GM12878 (cell line): ENCODE measurements at places on chromosomes 7 and 10.

DNA sequence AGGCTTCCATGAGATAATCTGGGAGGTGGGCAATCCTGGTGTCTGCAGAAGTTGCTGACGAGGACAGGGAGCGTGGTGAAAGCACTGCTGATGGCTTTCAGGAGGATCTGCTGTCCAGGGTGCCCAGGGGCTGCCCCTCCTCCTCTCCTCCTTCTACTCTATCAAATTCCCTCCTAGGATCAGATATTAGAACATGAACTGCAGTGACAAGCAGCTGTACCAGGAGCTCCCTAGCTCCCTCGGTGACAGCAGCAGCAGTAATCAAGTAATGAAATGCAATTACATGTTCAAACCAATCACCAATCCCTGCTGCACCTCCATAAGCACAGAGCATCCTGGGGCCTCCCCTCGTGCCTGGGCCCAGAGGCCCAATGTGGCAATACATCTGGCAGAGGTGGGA lies 46.9 kb downstream of the GRID1 start:
- DNase-seq, result no peak

- peak; percentile 55 for DNase-seq
Observed at GRCh38 chr7:20290505-20291111, 40.1 kb upstream of the ITGB8 start.

- no peak for DNase-seq
Observed at GRCh38 chr7:34530259-34530658, 127.8 kb upstream of the NPSR1 start.

- no peak for DNase-seq
Observed at GRCh38 chr10:129893104-129894089, 70.7 kb downstream of the EBF3 start.

DNA sequence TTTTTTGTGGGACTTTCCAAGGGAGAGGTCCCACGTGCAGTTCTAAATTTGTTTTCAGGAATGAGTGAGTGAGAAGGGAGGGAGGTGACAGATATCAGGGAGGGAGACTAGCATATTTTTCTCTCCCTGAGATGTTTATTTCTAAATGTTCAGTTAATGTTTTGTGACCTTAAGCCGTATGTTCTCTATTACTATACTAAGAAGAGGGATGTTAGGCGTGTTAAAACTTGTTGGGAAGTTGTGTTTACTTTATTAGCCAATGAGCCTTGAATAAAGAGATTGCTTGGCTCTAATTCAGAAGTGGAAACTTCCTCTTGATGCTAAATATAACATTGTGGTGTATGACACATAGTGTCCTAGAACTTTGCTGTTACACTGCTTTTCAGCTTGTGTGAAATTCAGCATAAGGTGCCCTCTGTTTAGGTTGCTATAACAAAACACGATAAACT lies 37.3 kb downstream of the DNAH11 start:
- DNase-seq, result peak; percentile 23

GRCh38 chr10:104325436-104326435 lies 12.5 kb downstream of the ITPRIP start:
- DNase-seq, result no peak

GRCh38 chr10:116014871-116015582 lies 258.0 kb downstream of the GFRA1 start:
- no peak for DNase-seq

DNA sequence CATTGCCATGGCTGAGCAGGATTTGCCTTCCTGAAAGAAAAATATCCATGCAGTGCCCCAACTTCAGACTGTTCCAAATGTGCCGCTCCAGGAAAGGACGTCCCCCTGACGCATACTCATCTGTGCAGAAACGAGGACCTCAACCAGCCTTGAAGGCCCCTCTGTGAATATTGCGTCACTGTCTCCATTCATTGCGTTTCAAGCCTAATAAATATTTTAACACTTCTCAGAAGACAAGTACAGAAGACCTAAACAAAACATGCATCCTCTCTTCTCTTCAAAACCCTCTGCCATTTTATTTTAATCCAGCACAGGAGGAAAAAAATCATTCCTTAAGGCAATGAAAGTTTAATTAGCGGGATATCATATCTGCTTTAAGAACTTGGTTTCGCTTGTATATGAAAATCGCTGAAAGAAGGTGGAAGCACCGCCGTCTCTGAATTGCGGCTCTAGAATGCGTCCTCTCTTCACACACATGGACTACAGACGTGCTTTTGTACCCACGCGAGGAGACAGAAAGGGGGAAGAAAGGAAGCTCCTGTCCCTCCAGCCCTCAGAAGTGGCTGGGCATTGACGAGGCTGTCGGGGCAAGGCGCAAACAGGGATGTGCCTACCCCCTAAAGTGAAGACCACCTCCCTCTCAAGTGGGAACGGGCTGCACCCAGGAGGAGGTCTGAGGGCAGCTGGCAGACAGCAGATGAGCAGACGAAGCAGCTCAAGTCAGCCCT lies 36.8 kb downstream of the RGS10 start:
- no peak for DNase-seq

DNA sequence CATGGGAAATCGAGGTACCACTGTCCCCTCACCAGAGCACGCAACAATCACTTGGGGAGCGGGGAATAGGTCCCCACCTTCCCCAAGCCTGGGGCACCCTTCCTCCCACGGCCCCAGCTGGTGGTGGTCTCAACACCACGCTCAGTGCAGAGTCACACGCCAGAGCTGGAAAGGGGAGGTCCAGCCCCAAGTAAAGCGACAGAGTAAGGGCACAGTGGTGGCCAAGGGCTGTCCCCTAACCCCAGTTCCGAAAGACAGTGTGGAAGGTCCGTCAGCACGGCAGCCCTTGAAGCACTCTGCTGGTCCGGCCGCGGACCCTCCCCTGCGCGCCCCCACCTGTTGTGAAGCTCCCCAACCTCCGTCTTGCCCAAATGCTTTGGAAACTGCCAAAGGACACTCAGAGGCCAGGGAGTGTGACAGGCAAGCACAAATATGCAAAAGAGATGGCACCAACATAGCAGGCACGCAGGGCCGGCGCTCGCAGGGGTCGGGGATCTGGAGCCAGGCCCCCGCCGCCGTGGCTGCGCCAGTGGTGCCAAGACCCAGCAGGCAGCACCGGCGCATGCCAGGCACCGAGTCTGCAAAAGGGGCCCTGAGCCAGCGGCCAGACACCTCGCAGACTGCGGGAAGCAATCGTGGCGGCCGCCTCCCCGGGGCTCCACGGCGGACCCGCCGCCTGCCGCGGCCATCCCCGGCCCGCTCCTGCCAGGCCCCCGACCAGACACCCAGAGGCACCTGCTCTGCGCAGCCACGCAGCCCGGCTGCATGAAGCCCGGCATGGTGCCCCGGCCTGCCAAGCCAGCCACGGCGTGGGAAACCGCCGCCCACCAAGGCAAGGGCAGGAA lies 51.6 kb upstream of the SRRM3 start:
- no peak for DNase-seq

DNA sequence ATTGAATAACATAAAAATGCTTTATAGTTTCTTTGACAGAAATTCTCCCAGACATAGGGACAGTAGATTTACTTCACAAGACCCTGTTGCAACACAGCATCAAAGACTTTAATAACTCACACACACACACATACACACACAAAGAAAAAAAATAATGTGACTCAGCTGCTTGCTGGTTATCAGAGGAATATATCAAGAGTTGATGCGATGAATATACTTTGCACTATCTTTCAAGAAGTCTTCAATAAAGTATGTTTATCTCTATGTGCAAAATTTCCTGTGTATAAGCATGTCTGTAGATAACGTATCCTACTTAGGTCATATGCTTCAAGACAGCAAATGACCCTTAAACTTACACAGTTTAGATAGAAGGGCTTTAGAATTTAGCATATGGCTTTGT lies 243.1 kb downstream of the ARL4A start:
- DNase-seq, result no peak

DNA sequence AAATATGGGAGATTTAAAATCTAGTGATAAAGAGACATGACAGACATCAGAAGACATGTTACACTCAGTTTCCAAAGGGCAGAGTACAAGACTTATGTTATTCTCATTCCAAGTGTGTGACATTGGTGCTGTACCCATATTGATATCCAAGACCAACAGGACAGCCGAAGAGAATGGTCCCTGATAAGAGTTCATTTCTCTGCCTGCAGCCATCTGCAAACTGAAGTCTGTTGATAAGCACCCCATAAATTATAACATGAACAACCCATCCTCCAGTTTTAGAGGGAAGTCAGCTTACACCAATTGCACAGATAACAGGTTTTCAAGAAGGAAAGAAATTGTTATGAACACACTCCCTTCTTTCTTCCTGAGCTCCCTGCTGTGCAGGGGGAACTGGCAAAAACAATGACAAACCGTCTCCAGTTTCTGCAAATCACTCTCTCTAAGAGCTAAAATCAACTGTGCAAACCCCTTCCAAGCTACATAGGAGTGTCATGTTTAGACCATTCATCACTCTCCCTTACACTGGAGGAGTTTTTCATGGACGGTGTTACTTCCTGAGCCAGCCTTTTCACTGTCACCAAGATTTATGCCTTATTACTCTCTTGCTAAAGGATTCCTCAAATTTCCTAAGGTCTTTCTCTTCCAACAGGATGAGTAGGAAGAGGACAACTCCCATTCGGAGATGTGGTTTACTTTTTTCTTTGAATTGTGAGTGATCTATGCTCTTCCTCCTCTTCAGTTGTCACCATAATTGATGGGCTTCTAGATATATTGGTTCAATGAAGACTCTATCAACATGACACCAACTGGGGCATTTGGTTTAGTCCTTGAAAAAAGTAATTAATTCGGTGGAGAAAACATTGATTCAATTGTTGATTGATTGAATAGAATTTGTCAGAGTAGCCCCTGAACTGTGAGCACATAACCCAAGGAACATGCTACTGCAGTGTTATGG lies 80.3 kb upstream of the FAM171A1 start:
- no peak for DNase-seq

DNA sequence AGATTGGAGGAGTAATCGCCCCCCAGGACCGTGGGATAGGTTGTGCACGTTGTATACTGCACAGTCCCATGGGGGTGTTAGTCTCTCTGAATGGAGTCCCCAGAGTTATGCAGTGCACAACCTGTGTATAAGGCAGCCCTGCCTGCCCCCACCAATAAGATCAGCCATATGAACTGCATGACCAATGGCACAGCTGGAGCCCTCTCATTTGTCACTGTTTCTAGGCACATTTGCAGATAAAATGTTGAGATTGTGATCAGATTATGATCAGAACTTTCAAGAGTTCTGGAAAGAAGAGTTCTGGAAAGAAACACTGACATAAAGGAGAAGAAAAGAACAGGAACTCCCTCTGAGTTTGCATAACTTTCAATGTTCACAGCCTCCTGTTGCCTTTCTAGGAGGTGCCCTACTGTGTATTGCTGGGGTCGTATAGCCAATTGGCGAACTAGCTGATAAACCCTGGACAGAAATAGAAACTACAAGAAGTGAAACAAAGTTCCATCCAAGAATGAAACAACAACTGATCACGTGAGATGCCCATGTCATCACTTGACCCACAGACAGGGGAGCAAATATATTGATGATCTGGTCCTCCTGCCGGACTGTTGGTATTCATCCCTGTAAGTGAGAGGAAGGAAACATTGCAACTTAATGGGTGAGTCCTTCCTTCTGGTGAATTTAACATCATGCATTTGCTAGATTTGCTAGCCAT lies 49.6 kb upstream of the TOMM7 start:
- DNase-seq, result peak; percentile 69

DNA sequence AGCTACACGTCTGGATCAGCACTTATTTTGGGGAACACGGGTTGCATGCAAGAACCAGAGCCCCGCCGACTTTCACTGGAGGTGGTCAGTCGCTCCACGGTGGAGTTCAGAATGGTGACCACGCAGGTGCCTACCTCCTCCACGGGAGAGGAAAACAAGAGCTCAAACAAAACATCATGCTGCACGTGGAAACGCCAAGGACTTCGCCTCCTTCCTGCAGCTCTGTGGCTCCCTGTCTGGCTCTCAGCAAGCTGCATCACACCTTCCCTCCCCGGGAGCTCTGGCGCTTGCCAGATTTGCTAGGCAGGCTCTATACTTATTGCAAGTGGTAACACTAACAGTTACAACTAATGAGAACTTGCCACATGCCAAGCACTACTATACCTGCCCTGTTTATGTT lies 26.0 kb downstream of the GSDME start:
- no peak for DNase-seq

DNA sequence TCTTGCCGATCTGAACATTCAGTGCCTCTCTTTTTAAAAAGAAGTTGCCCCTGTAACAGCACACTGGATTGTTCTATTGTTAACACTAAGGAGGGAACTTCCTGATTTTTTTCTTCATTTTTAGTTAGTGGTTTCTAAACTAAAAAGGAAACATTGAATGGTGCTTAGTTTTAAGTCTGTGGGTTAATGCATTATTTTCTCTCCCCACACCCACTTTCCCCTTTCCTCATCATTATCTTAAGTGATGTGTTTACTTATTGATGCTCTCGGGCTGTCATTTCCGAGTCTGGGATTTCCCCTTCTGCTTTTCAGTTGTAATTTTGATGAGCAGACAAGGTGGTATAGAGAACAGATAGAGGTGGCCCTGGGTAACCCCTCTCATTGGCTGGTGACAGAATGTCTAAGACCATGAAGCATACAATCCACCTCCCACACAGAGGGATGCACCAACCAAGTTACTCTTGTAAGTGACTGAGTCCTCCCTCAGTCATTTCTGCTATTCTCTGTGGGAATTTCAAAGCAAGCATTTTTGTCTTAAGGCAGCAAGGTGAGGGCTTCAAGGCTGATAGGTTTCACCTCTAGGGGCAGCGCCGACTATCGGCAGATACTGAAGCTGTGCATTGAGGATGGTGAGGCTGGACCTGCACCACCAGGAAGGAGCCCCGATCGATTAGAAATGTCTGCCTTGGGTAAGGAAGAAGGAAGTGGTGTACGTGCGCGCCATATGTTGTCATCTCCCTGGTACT lies 49.5 kb downstream of the CHN2 start:
- peak; percentile 7 for DNase-seq

GRCh38 chr10:131978851-131979250 lies 2.9 kb downstream of the BNIP3 start:
- DNase-seq, result no peak

GRCh38 chr7:100126239-100126930 lies 382 bp upstream of the MBLAC1 start:
- no peak for DNase-seq

DNA sequence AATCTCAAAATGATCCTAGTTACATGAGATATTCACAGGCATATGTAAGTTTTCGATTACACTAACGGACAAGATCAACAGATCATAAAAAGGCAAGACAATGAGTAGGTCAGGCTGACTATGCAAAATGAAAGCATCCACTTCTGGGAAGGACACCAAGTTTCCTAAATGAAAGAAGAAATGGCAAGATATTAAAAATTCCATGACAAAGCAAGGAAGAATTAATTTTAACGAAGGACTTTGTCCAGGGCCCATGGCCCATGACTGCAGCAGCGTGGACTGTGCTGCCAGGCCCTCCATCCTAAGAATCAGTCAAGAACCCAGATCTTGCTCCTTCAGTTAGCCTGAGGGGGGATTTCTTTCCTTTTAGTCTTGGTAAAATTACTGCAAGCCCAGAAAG lies 182.4 kb upstream of the FRMD4A start:
- no peak for DNase-seq

GRCh38 chr7:107882766-107883165 lies 8.2 kb upstream of the DLD start:
- DNase-seq, result no peak
